ENCODE measurements at places on chromosomes 6 and 20.

GRCh38 chr6:115882174-115882573 lies 178.5 kb downstream of the FRK start:
- DNase-seq = no peak

- no peak for DNase-seq
Observed at GRCh38 chr6:166782520-166782919, 155.5 kb upstream of the RPS6KA2 start.

- DNase-seq = no peak
Observed at GRCh38 chr6:11237428-11237827, 5.0 kb upstream of the NEDD9 start.

DNA sequence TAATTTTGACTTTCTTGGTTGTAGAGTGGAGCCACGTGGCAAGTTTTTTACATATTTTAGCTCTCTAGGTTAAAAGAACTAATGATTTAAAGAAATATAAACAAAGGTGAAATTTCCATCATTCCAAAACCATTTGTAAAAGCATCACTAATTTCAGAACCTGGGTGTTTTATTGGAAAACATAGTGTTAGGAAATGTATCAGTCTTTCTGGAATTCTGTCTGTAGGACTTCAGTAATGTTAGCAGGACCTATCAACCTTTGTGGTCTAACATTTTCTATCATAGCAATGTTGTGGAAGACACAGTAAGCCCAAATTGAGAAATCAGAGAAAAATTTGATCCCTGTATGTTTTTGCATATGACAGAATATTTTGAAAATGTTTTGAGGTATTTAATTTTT lies 28.3 kb downstream of the L3MBTL3 start:
- no peak for DNase-seq

GRCh38 chr6:155341130-155341828 lies 27.0 kb upstream of the TFB1M start:
- DNase-seq = no peak

GRCh38 chr6:3624250-3625136 lies 127.0 kb downstream of the PXDC1 start:
- DNase-seq = peak; percentile 58

GRCh38 chr6:2476376-2476775 lies 231.0 kb upstream of the GMDS start:
- no peak for DNase-seq

DNA sequence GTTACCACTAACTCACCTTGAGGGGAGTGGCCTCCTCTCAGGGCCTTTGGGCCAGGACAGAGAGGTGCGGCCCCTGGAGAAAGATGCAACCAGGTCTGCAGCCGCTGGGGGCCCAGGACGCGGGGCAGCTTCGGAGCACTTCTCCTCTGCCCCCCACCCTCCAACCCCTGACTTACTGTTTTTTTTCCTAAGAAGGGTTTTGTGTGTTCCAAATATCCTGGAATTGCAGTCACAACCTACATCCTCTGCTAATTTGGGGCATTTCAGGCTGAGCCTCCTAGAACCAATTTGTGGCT lies 1.7 kb downstream of the LINC00237 start:
- DNase-seq = no peak

- no peak for DNase-seq
Observed at GRCh38 chr6:153814136-153814535, 224.9 kb upstream of the OPRM1 start.

DNA sequence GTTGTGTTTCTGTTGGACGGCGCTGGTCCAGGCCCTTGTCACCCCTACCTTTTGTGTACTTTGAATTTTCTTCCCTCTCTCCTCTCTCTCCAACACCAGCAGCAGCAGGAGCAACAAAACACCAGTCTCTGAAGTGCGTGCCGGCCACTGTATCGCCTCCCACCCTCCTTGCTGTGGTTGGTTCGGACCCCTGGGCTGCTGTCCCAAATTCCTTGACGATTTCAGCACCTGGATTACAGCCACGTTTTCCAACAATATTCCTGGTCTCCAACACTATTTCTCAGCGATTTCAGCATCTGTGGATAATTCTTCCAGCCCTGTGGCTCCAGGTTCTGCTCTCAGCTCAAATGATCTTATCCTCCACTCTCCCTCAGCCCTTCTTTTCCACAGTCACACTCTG lies 11.8 kb downstream of the MAS1 start:
- no peak for DNase-seq

DNA sequence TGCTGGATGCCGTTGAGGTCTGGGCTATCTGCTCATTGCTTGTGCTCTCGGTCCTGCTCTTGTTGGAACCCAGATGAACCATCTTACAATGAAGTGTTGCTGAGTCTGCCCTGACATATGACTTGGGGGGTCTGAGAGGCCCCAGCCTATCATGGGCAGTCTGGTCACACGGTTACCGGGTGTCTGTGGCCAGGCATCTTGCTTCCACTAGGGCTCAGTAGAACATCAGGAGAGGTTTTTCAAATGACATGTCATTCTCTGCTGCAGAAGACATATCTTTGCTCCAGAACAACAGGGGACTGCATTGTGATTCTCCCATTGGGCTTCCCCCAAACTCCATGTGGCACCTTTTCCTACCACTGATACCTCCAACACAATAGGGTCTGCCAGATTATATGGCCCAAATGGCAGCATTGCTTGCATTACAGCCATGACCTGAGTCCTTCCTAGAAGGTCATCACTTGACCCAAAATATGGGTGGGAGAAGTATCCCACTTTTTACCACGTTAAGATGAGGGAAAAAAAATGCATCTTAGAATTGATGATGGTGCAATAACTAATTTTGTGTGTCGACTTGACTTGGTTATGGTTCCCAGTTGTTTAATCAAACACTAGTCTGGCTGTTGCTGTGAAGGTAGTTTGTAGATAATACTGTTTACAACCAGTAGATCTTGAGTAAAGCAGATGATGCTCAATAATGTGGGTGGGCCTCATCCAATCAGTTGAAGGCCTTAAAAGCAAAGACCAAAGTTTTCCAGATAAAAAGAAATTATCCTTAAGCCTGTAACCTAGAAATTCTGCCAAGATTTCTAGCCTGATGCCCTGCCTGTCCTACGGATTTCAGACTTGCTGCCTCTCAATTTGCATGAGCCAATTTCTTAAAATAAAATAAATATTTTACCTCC lies 241.0 kb downstream of the QKI start:
- DNase-seq = no peak

GRCh38 chr6:75892384-75892783 lies 143.3 kb downstream of the MYO6 start:
- no peak for DNase-seq

DNA sequence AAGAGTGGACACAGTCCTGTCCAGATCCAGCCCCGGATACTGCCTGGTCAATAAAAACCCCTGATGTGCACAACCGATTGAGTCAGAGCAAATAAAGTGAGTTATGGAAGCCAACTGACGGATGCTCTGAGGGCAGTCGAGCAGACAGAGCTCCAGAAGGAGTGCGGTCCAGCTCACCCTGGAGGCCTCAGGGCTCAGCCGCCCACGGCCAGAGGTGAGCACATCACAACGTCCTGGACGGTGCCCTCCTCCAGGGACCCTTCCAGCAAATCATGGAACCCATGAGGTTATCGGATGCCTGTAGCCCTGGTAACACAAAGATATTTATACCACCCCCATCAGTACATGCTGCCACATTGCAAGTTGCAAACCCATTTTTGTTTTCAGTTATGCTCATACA lies 44.0 kb upstream of the SMOC2 start:
- no peak for DNase-seq

- peak; percentile 28 for DNase-seq
Observed at GRCh38 chr20:34579191-34579978, 20.9 kb downstream of the MAP1LC3A start.

GRCh38 chr20:44909872-44910689 lies at the start of gene PABPC1L:
TSS of gene PABPC1L (plus strand) at chr20:44910060. CDS start at chr20:44910144, 84 bp downstream.
- peak; percentile 72 for DNase-seq

GRCh38 chr6:36063318-36064060 lies 35.9 kb downstream of the MAPK14 start:
- DNase-seq = no peak

DNA sequence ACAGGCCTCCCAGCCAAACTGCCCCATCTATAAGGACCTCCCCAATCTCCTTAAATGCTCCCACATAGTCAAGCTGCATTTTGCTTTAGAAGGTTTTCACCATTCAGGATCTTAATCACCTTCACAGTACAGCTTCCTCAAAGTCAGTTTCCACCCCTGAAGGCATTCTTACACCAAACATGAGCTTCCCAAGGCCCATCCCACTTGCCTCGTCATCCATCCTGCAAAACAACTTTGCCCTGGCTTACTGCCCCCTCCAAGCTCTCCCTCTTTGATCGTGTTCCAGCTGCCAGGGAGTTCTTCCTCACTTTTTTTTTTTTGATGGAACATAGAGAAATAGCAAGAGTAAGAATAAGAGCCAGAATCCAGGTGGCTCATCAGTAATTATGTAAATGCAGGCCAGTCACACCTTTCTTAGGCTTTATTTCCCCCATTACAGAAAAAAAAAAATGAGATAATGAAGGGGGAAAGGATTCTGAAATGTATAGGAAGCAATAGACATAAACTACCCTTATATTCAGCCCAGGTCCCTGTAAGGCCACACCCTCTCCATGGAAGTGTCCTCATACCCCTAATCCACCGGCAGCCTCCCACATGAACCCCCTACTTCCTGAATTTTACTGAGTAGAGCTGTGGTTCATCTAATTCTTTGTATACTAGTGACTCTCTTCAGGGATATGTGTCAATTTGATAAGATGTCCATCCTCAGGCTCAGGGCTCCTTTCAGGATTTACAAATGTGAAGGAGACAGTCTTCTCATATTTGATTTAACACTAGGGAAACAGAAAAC lies 12.7 kb downstream of the TRIM27 start:
- DNase-seq = no peak

- DNase-seq = no peak
Observed at GRCh38 chr6:62971976-62972658, 239.2 kb upstream of the FKBP1C start.

GRCh38 chr20:20430066-20430465 lies 62.2 kb downstream of the INSM1 start:
- no peak for DNase-seq

DNA sequence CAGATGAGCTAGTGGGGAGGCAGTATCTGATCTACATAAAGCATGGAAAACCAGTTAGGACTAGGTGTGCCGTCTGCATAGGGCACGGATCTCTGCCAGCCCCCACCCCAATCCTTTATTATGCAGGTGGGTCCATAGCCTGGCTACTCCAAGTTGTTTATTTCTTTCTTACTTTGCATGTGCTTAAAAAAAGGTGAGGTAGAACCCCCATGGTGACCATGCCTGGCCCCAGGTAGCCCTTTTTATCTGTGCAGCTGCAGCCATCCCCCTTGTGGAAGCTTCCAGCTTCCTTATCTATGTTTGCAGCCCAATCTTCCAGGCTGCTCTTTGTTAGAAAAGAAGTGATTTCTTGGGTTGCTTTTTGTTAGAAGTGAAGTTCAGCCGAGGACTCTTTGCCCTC lies 9.0 kb upstream of the TREM2 start:
- DNase-seq = no peak

DNA sequence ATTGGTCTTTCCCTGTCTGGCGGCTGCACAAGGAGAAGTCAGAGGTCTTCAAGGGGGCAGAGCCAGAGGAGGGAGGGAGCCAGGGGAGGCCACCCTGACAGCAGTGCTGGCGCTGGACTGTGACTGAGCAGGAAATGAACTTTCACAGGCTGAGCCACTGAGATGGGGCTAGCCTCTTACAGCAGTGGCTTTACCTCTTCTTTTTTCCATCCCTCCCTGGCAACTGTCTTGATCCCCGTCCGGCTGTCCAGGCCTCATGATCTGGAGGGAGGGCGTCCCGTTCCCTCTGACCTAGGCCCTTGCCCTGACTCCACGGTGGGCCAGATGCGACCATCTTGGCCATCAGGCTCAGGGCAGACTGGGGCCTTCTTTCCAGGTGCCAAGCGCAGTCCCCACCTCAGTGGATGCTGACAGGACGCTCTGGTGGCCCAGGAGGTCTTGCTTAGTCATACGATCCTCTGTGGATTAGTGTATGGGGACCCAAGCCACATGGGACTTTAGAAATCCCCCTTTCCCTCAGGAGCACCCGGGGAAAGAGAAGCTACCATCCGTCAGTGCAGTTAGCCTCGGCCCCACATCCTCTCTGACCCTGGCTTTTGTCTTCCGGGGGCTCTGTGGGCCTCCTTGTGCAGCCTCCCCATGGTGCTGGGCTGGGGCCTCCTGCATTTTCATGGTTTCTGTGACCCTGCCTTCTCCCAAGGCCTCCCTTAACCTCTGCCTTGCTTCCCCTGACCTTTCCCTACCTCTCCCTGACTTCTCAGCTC lies 57.4 kb upstream of the CCDC167 start:
- no peak for DNase-seq

- DNase-seq = no peak
Observed at GRCh38 chr6:152404086-152404857, 232.9 kb downstream of the SYNE1 start.

GRCh38 chr6:108914235-108915022 lies 66.2 kb downstream of the ARMC2 start:
- DNase-seq = no peak

DNA sequence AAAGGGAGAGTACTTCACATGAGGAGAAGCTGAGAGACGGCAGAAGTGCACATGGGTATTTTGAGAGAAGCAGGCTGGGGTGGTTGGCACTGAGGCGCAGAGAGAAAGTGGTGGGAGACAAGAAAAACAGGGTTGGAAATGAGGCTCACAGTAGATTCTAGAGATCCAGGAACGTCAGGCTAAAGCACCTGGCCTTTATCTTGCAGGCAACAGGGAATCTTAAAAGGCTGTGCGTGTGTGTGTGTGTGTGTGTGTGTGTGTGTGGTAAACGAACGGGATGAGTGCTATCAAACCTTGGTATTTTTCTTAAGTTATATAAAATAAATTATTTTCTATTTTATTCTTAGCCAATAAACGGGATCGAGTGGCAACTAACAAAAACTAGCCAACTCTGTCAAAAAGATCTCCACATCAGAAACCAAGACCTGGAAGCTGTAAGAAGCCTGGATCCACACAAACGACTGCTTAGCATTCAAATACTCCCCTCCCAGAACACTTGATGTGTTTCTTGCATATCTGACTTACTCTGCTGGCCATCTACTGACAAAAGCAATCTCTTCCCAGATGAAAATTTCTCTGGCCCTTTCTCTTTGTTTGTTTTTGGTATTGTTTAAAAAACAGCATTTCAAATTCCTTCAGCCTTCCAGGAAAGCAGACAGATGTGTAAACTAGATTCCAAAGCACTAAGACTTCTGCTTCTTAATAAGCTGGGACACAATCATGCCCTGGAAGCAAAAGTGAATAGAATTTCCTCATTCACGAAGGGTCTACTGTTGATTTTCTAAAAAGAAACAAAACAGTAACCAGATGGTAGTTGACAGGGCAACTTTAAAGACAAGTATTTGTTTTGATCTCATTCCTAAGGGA lies 44.8 kb upstream of the FABP7 start:
- peak; percentile 63 for DNase-seq

GRCh38 chr6:15876406-15876805 lies 213.6 kb upstream of the DTNBP1 start:
- no peak for DNase-seq

GRCh38 chr20:15772826-15773225 lies 800.4 kb downstream of the KIF16B start:
- DNase-seq = no peak
